Fibroblast of the aortic adventitia (primary cell): ENCODE measurements at places on chromosomes 3 and 15.

- no peak for DNase-seq
These were observed 58.1 kb upstream of the APEH start for GRCh38 chr3:49616061-49616460.

- peak; percentile 40 for DNase-seq
These were observed 871 bp downstream of the MAP1A start for GRCh38 chr15:43518197-43518761.

DNA sequence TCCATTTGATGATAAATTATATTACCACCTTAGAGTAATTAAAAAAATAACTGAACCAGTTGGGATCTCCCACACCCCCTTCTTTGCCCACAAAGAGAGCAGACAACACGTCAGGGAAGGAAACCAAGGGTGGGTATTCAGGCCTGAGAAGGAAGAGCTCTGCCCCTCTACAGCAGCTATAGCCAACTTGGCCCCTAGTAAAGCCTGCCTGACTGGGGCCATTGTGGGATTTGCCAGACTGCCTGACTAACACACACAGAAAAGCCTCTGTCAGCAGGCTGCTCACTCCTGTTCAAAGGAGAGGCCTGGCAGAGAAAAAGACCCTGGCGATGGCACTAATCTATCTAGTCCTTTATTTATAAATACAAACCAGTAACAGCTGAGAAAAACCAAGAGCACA, 41.4 kb downstream of the ATP8B4 start:
- DNase-seq: no peak

DNA sequence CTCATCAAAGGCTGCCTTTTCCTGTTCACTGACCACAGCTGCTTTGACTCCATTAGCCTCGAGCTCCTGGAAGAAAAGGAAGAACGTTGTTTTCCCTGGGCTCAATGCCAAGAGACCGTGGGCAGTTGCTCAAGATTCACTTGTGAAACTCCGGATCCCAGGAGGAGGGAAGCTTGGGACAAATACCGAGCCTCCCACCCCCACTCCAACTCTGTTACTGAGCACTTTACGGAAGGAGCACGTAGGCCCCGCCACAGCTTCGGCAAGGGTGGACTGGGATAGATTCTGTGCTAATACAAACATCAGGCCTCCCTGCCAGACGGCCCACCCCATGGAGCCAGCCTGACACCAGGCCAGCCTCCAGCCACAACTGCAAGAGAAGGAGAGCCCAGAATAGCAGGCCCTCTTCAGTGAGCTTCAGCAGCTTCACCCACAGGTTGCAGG, 10.8 kb upstream of the FANCD2 start:
- DNase-seq: peak; percentile 99

DNA sequence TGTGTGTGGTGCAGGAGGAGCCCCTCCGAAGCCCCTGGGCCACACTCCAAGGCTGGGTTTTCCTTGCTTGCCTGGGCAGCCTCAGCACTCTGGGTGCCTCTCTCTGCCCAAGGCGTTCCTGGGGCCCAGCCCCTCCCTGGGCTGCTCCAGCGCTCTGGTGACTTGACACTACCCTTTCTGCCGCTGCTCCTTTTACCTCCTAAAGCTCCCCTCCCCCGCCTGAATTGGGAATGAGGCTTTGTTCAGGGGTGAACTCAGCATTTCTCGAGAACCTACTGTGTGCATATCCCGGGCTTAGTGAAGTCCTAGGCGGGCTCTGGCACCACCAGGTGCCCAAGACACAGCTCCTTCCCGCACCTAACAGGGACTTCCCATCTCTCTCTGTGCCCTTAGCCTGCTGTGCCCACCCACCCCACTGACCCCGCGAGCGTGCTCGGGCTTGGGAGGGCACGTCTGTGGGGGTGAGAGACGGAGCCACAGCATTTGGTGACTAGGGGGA, 1.2 kb upstream of the BAHD1 start:
- no peak for DNase-seq

DNA sequence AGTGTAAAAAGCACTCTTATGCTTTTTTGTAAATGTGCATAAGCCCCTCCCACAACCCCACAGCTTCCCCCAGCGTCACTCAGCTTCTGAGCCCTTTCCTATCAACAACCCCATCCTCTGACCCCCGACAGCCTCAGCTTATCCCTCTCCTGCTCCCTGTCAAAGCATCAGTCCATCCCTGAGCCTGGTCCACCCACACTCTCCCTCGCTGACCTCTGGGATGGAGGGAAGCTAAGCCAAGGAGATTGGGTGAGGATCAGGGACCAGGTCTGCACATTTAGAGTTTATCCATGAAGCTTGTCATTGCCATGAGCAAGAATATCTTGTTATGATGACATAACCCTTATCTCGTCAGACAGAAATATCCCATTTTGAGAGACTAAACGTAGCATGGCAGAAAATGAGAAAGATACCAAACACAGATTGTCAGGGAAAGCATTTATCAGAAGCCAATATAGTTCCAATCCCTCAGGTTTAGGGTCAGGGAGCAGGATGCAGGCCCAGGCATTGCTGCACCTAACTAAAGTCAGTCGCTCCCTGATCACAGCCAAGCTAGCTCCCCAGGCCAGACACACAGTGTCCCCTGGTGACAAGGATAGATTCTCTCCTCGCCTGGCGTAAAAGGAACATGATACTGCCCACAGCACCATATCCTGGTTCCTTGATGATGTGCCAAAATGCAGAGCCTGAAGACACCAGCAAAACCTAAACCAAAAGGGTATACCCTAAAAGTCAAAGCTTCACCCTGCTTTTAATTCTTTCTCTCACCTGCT, 66.9 kb downstream of the DCLK3 start:
- DNase-seq: no peak

DNA sequence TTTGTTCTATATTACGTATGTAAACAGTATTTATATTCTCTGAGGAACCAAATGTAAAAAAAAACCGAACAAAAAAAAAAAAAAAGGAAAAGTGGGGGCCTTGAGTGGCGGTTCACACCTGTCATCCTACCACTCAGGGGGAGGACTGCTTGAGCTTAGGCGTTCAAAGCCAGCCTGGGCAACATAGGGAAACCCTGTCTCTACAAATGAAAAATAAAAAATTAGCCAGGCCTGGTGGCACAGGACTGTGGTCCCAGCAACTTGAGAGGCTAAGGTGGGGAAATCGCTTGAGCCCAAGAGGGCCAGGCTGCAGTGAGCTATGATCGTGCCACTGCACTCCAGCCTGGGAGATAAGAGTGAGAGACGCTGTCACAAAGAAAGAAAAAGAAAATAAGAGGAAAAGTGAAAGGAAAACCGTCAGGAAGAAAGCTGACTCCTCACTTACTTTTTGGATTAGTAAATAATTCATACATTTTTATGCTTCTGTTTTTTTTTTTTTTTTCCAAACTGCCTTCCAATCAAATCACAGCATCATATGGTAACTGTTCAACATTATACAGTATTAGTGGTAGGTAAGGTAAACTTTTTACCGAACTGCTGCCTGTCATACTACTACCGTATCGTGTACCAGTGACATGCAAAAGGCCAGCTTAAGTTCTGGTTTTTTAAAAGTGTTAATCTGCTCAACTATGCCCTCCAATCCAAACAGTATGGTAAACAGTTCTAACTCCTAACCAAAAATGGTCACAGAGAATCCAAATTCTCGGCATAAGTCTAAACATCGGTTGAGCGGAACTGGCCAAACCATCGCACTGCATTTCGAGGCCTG, 1.2 kb downstream of the PHC3 start:
- DNase-seq: peak; percentile 36

- DNase-seq: no peak
These were observed 99.2 kb upstream of the LRRN1 start for GRCh38 chr3:3699816-3700633.

GRCh38 chr3:5231074-5231473, 43.6 kb downstream of the EDEM1 start:
- no peak for DNase-seq

DNA sequence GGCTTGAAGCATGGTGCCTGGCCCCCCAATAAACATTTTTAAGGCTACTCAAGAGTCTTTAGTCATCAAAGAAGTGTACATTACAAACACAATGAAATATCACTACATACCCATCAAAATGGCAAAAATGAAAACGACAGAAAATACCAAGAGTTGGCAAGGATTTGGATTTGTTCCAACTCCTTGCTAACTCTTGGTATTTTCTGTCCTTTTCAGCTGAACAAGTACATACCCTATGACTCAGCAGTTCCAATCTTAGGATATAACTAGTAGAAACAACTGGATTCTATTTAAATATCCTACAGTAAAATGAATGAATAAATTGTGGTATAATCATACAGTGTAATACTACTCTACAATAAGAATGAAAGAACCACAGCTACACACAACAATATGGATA, 25.1 kb upstream of the GABPB1 start:
- DNase-seq: peak; percentile 39

DNA sequence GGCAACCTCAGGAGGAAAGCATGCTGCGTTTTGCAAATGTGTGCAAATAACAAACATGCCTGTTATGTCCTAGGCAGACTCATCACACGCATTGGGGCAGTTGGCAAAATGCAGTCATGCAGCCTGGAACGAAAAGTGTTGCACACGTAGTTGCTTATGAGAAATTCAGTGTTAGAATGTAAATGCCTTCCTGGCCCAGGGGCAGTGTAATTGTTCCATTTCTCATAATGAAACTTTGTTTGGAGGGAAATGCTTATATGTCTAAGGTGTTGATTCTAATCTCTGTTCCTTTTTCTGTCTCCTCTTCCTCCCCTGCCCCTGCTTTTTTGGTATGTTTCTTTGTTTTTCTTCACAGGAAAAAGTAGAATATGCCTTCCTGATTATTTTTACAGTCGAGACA, 156.0 kb downstream of the CACNA1D start:
- DNase-seq: no peak

DNA sequence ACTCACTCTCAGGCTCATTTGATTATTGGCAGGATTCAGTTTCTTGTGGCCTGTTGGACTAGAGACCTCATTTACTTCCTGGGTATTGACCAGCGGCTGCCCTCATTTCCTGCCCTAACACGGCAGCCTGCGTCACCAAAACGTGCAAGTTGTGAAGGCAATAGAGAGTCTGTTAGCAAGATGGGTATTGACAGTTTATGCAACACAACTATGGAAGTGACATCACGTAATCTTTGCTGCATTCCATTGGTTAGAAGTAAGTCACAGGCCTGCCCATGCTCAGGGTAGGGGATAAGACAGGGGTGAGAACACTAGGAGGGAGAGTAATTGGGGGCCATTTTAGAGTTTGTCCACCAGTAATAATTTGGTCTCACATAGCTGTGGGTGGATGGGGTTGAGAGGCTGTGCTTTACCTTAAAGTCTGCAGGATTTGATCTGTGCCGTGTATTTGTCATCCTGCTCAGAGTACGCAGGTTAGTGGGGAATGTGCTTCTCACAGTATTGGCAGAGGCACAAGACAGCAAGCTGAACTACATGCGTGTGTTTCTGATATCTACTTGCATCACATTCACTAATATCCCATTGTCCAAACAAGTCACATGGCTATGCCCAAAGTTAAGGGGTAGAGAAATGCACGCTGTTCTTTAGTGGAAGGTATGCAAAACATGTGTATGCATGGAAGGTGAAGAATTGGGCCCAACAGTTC, 83.3 kb downstream of the EDEM1 start:
- no peak for DNase-seq
